Right forelimb (tissue), 1 donor: ENCODE measurements at places on chromosomes 12 and 14.
A peak's percentile ranks its signal among the peaks of the same experiment; 100 is the strongest.

DNA sequence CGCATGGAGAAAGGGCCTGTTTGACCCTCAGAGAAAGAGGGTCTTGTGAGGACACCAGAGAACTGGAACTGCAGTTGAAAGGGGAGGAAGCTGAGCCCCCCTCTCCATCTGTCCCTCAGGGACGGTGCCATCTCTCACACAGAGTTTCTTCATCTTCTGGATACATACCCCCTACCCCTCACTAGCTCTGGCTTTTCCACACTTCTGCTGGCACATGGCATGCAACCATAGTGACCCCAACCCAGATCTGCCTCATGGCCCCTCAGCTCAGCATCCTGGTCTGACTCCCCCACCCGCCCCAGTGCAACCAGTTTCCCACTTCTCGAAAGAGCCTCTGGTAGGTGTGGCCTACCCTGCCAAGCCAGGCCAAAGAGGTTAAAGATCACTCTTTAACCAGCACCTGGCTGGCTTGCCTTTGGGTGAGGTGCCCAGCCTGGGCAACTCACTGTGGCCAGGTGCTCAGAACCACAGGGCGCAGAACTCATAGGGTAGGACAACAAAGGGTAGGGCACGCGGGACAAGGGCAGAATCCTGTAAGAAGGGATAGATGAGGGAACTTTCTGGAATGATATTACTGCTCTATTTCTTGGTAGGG, 25.8 kb downstream of the GALNT16 start:
- DNase-seq, result peak; percentile 16

GRCh38 chr14:102775855-102776760, 1.1 kb upstream of the TRAF3 start:
- no peak for DNase-seq

DNA sequence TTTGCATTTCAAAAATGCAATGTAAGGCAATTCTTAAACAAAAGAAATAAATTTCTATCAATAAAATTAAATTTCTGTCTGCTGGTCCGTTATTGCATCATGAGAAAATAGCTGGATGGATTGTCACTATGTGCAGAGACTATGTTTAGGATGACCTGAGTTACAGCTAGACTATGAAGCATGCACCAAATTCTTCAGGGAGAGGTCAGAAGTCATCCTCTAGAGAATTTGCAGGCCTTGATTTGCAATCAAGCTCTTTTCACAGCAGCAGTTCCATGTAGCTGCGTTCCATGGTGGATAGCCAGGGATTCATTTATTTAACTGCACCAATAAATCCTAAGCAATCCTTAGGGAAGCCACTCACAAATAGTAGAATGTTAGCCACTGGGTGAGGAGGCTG, 253.7 kb downstream of the MSRB3 start:
- DNase-seq, result no peak

DNA sequence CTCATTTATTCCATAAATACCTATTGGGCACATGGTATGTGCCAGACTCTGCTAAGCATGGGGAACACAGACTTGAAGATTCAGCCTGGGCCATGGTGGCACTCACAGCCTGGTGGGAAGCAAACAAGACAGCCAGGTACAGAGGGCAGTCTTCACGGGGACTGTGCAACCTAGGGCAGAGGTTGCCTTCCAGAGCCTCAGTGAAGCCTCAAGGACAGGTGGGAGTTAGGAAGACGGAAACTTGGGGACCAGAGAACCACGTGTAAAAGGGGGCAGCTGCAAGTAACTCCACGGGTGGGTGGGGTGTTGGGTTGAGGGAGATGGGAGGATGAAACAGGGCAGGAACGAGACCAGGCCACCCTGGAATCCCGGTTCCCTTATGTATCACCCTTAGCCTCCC, 980 bp upstream of the LTBR start:
- no peak for DNase-seq

DNA sequence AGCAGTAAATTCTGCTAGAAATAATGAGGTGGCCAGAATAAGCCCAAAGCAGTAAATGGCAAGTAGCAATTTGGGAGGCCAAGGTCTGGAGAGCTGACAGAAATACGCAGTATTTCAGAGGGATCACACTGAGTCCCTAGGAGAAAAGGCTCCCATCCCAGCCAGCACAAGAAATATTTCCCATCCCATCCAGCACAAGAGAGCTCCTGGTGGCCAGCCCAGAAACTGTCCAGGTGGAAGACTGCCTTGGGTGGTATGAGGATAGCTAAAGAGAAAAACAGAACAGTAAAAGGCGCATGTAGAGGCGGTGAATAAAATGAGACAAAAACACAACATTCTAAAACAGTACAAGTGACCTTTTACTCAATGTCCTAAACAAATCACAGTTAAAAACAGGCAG, 120.7 kb downstream of the HECTD4 start:
- no peak for DNase-seq

GRCh38 chr12:51827925-51828818, 20.3 kb downstream of the FIGNL2 start:
- no peak for DNase-seq

DNA sequence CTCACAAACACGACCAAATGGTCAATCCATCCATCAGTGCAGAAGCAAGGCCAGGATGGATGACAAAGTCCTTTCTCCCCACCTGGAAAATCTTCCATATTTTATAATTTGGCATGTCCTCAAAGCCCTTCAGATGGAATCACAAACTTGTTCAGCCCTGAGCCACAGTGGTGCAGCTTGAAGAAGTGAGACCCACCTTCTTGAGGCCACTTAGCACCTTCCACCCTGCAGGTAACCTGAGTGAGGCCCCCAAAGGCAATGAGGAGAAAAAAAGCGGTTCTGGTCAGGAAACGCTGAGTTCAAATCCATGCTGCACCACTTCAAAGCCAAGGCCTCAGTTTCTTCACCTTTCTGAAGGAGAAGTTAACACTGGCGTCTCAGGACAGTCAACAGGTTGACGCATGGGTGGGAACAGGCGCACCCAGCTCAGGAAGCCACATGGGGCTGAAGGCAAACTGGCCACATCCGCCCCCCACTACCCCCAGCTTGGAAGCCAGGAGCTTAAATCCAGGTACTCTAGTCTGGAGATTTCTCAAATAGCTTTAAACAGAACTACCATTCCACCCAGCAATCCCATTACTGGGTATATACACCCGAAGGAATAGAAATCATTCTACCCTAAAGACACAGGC, 320.4 kb downstream of the BCL11B start:
- DNase-seq, result no peak

DNA sequence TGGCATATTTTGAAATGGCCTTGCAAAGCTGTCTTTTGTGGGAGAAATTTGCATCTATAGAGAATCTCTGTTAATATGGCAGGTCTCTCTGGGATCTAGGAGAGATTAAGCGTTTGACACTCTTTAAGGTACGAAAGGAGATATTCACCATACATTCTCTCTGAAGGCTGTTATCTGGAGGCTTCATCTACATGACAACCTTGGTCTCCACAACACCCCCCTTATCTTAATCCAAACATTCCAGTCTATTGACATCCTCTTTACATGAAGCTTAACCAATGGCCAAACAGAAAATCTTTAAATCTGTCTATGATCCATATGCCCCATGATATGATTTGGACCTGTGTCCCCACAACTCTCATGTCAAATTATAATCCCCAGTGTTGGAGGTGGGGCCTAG, 137.4 kb downstream of the DERA start:
- no peak for DNase-seq

- DNase-seq, result no peak
These were observed 194.9 kb downstream of the PAH start for GRCh38 chr12:102722147-102722546.

DNA sequence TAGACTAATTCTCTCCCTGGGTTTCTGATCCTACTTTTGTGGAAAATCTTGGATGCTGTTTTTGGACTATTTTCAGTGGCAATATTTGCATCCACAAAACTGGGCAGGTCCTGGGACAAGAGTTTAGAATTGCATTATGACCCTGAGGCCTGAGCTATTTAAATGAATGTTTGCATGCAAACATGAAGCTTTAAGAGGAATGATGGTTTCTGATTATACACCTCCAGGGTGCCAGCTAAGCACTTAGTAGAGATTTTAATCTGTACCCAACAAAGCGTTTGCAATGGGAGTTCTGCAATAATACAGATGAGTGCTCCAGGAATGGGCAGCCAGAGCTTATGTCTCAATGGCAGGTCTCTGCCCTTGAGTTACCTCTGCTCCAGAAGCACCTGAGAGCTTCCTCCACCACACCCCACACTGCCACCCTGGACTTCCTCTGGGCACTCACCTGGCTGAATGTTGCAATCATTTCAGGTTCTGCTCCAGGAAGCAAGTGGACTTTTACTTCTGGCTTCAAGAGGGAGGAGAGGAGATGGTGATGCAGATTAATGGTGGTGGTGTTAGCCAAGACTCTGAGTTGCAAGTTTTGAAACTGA, 6.0 kb upstream of the SPTLC2 start:
- no peak for DNase-seq

DNA sequence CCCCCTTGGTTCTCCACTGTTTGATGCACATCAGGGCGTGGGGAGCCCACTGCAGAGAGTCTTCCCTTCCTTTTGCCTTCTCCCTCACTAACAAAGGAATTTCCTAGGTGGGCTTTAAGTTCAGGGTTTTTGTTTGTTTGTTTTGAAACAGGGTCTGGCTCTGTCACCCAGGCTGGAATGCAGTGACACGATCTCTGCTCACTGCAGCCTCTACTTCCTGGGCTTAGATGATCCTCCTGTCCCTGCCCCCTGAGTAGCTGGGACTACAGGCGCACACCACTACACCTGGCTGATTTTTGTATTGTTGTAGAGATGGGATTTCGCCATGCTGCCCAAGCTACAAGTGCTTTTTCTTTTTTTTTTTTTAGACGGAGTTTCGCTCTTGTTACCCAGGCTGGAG, 33.8 kb downstream of the EP400 start:
- DNase-seq, result no peak

DNA sequence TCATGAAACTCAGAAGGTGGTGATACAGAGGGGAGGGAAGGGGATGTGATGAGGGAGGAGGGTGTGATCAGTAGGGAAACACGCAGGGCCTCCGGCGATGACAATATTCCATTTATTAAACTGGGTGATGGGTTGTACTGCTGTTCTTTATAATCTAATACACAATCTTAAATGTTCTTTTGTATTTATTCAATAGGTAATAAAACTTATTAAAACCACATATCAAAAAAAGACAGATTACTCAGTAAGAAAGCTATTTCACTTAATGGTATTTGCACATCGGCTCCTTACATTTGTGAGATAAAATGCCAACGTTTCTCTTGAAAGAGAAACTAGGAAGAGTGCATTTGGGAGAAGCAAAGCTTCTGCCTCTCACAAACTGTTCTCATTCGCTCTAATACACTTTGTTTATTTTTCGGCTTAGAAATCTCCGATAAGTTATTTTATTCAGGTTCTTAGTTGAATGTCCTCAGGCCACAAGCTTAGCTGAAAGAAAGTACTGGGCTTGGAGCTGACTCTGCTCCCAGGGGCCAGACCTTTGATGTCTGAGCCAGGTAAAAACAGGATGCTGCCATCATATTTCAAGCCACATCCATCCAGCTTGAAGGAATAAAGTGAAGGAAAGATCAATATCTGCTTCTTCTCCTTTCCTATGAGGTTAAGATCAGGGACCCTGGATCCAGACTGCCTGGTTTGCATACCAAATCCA, 17.5 kb downstream of the STON2 start:
- DNase-seq, result no peak

- DNase-seq, result no peak
These were observed 61.0 kb downstream of the PPM1A start for GRCh38 chr14:60309867-60310552.

- DNase-seq, result no peak
These were observed 4.0 kb downstream of the TBX3 start for GRCh38 chr12:114679942-114680341.
